ENCODE measurements at places on chromosomes 6 and 20. TPM values are rescaled to one million over a fixed set of nuclear protein-coding genes. Genes with fewer than 3 reads are reported as not detected.

GRCh38 chr6:87747646-87748045 lies 45.6 kb upstream of the AKIRIN2 start:
- no peak for DNase-seq

GRCh38 chr6:133187657-133188453 lies 53.3 kb upstream of the EYA4 start:
- no peak for DNase-seq

DNA sequence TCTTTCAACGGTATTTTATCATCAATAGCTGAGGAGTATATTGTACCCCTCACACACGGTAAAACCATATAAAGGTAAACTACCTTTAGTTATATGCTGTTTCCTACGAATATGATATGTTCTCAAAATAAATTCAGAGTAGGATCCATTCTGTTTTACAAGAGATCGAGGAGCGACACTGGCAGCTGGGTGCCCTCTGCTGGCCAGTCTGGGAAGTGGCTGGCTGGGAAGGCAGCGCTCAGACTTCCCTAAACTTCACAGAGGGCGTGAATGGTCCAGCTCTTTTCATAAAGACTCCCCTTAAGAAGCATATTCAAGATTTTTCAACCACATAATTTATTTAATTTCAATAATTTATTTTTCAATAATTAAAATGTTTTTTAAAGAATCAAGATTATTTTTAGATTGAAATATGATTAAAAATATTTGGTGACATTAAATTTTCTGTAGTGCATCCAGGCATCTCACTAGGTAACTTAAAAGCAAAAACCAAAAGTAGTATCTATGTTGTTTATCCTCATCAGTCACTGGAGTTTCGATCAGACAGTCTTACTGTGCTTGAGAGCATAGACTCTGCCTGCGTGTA lies 187.5 kb upstream of the PDE10A start:
- no peak for DNase-seq

DNA sequence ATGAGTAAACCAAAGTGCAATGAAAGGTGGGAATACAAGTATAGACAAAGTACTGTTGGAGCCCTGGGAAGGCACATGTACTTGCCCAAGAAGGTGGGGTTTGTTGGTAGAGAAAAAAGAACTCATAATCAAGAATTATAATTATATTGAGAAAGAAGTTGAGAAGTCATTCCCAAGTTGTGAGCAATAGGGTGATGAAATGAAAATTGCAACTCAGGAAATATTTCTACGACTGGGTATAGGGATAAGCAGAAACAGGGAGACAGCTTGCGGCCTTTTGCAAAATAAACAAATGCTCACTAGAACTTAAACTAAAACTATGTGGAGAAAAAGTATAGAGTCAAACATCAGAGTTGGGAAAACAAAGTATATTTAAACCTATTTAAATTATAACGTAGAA lies 250.7 kb upstream of the FAM83B start:
- no peak for DNase-seq

DNA sequence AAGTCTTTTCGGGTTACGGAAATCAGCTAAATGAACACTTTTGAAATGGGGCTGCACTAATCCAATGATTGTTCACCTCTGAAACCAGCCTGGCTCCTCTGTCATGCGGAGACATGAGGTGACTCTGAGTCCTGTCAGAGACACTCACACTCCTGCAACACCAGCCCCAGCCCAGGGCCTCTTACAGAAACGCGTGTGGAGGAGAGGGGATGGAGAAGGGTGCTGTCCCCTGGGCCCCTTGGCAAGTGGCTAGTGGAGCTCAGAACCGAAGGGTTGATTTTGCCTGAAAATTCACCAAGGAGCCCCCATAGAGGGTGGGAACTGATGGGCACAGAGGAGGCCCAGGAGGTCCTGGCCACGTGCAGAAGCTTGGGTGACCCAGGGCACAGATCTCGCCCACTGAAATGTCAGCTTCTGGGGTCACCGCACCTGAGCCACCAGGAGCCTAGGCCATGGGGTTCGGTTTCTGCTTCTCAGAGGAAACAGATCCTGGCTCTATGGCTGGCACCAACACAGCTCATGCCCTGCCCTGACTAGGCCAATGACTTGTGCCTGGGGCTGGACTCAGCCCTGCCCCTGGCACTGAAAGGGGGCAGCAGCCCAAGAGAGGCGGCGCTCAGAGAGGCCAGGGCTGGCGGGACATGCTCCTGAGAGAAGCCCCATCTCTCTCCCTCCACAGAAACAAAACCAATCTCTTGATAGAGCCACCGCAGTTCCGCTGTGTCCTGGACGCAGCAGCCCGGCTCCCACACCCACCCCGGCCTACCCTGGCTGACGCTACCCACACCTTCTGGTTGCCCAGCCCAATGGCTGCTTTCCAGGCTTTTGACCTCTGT lies 144.7 kb downstream of the ERMARD start:
- DNase-seq: no peak

DNA sequence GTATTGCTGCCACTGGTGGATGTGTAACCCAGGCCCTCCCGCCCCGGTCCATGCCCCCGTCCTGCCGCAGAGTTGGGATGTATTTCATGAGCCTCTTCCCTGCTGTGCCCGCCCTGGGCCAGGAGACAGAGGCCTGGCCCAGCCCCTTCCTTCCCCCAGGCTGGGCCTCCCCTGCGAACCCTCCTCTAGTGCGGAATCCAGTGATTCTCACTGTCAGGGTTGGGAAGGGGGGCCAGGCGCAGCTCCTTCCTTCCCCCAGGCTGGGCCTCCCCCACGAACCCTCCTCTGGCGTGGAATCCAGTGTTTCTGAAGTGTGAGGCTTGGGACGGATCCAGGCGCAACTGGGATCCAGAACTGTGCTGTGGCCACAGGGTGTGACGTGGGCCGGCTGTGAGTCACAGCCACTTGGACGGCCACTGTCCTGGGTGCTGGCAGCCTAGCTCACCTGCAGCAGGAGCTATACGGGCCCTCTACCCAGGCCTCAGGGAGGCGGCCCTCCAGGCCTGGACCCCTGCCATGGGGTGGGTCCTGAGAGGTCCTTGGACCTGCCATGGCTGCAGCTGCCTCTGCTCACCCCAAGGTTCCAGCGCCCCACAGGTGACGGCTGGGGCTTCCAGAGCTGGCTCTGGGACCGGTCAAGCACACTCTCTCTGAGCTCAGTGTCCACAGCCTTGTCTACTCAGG lies 28.3 kb downstream of the COL20A1 start:
- peak; percentile 45 for DNase-seq

GRCh38 chr6:19851241-19852089 lies 14.3 kb downstream of the ID4 start:
- DNase-seq: peak; percentile 67

DNA sequence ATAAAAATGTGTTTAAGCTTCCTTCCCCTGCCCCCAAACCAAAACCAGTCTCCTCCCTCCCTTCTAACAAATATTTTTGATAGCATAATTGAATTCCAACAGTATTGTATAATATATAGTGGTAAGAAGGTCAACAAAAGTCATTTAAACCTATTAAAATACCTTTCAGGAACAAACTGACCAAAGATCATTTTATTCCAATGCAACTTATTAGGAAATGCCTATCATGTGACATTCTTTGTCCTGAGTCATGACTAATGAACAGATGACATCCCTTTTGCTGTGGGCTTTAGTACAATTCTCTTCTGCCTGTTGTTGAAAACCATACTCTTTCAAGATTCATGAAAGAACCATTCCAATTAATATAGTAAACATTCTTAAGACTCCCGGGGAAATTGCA lies 51.5 kb upstream of the TRAF3IP2 start:
- no peak for DNase-seq

DNA sequence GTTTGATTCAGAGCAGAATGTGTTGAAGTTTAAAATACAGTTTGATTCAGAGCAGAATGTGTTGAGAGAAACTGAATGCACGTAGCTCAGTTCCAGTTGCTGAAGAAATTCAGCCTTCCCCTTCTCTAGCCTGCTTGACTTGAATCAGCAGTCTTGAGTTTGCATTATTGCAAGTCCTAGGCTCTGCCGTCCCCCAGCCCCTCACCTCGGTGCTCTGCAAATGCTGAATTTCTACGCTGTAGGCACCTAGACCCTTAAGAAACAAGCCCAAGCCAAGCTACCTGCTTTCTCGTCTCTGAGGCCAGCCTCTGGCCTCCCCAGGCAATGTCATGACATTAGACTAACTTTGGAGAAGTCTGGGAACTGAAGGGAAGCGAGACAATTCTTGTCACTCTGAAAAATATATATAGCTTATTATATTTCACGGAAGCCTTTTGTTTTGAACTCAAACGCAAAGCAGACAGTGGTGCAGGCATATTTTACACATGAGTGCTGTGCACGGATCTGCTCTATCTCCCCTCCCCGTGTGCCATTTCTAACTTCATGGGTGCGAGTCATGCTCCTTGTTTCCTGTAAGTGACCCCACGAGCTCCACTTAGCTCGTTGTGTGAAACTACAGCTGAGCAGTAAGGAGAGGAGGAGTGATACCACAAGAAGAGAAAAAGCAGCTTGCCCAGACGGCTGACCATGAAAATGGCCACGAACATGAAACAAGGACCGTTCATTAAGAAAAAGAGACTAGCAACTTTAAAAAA lies 71.4 kb upstream of the DUSP22 start:
- no peak for DNase-seq

DNA sequence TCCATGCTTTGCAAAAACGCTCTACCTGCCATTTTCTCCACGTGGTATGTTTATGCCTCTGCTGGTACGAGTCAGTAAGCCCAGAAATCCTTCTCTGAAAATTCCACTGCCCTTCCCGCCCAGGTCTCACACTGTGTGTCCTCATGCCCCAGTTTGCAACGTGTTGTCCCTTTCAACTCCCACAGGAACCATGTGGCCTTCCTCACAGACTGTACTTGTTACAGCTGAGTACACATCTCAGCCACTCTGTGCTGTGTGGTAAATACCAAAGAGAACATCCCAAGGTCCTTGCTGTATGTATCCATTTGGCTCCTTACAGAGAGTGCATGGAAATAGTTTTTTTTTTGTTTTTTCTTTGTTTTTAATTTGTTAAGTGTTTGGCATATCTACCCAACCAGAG lies 56.9 kb downstream of the RTN4IP1 start:
- DNase-seq: no peak

DNA sequence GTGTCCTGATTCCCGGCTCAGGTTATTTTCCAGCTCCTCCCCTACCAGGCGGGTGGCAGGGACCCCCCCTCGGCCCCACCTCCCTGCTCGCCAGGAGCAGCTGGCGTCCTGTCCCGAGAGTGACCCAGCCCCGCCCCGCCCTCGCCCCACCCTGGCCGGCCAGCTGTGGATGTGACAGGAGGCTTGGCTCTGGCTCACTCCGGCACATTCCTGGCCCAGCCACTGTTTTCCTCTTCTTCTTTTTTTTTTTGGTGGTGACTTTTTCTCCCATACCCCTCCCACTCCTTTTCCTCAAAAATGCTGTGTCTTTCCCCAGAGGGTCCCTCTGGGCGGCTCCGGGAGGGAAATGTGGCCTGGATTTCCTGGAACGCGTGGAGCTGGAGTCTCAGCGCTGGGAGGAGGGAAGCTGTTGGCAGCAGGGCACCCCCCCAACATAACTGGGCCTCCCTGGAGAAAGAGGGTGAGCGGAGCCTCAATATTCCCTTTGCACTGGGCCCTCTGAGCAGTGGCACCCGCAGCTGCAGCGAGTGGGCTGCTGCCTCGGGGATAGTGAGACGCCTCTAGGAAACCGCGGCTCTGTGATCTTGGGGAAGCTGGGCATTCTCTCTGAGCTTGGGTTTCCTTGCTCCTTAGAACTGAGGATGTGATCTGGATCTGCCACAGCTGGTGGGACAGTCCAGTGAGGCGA lies 28.3 kb upstream of the CSNK2A1 start:
- DNase-seq: no peak

DNA sequence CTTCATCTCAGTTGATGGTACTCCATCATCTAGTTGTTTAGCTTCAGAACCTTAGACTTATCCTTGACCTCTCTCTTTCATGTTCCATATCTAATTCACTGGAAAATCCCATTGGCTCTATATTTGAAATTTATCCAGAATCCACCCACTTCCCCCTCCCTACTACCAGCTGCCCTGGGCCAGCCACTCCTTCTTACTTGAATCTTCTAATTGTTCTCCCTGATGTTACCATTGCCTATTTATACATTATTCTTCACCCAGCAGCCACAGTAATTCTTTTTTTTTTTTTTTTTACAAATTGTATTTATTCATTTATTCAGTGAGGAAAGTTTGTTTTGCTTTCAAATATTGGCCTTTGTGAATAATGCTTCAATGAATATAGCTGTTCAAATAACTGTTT lies 8.2 kb downstream of the SEC23B start:
- DNase-seq: no peak

- no peak for DNase-seq
Measured at GRCh38 chr6:134647861-134648260, 302.0 kb downstream of the ALDH8A1 start.

- DNase-seq: no peak
Measured at GRCh38 chr20:10185741-10186558, 32.7 kb upstream of the SNAP25 start.

DNA sequence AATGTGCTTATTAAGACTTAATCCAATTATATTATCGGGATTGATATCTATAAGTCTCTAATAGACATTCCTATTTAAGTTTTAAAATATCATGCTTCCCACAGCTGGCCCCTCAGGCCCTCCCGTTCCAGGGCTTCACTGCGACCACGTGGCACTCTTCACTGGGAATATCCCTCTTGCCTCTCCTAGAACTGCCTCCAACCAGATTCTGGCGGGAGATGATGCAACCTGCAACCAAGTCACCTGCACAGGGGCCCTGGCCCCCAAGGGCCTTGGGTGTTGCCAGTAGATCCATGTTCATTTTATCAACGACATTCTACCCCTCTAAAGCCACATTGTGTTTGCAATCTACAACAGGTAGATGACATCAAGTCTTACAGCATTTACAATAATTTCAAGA lies 18.4 kb upstream of the RAMACL start:
- DNase-seq: no peak

GRCh38 chr6:146546443-146547043 lies 2.9 kb downstream of the RAB32 start:
- no peak for DNase-seq

DNA sequence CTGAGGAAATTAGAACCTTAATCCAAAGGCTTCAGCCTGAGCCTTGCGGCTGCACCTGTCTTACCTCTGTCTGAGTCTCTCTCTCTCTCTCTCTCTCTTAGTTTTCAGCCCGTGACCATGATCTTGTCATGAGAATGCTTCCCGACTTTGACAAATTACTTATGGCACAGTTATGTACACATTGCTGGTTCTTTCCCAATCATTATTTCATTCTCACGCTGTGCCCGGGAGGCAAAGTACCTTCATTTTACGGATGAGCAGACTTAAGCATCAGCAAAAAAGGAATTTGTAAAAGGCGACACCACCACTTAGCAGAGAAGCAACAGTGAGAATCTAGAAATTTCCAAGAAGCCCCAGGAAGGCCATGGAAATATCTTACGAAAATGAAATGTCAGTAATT lies 54.6 kb downstream of the GMPR start:
- no peak for DNase-seq

GRCh38 chr6:28814032-28814976 lies 109.5 kb downstream of the TRIM27 start:
- DNase-seq: no peak

The TUBB2B gene
- 55.6 TPM for total RNA-seq

The GRIK2 gene
- total RNA-seq: 32.3 TPM

The CGA gene
- total RNA-seq: not detected

The LY86 gene
- 4.1 TPM for total RNA-seq

The ZSCAN31 gene
- total RNA-seq: 21.5 TPM

The RSPH3 gene
- 8.6 TPM for total RNA-seq

The GTSF1L gene
- not detected for total RNA-seq

The TP53TG5 gene
- 0.69 TPM for total RNA-seq

The DEFB124 gene
- total RNA-seq: not detected

The CLPSL1 gene
- not detected for total RNA-seq

Data from urinary bladder (tissue), 4 donors.